GM04503 (cell line): ENCODE measurements at places on chromosomes 7 and 10.

GRCh38 chr10:55233090-55233489, 432.1 kb upstream of the PCDH15 start:
- DNase-seq = no peak

DNA sequence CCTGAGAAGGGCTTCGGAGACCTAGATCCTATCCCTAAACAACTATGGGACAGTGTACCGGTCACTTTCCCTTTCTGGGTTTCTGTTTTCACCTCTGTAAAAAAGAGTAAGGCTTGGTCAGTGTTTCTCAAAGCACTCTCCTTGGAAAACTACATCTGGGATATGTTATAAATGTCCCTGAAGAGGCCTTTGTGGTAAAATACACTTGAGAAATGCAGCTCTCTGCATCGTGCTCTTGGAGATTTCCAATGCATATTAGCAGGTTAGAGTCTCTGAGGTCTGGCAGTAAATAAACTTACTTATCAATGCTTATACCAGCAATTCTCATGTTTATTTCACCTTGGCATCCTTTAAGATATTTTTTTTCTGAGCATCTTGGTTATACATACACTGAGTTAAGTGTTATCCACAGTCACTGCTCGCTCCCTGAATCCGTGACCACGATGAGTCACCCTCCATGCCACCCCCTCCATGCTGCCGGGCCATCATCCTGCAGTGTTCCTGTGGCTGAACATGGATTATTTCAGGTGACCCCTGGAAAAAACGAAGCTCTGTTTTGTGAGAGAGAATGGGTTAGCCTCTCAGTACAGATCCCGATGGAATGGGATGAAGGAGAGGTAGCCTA, 3.3 kb upstream of the TBXAS1 start:
- DNase-seq = no peak

DNA sequence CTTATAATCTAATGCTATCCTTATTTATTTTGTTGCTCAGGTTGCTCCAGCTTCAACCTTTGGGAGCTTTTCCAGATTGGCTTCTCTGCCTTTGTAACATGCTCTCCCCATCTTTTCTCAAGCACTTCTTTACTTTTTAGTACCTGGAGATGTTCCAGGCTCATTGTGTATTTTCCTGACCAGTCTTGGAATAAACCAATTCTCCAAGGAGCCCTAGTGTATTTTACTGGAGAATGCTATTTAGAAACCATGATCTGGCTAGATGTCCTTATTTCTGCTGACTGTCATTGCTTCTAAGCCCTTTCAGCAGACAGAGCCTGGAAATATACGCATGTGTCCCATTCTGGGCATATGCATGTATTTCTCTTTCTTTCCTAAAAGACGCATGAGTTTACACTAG, 95.7 kb downstream of the EMX2 start:
- DNase-seq = no peak

DNA sequence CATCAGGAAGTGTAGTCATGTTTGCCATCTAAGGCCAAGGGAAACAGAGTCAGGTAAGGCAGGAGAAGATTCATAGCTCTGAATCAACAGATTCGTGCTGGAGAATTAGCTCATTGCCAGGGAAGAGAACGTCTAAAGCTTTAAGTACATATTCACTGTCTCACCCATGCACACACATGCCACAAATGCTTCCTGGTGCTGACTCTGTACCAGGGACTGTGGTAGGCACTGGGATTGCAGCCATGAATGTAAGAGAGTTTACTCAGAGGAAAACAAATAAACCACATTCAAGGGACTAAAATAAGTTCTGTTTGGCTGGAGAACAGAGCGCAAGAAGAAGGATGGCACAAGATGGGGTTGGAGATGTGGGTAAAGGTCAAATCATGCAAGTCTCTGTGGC, 89.8 kb upstream of the HPS1 start:
- peak; percentile 23 for DNase-seq

DNA sequence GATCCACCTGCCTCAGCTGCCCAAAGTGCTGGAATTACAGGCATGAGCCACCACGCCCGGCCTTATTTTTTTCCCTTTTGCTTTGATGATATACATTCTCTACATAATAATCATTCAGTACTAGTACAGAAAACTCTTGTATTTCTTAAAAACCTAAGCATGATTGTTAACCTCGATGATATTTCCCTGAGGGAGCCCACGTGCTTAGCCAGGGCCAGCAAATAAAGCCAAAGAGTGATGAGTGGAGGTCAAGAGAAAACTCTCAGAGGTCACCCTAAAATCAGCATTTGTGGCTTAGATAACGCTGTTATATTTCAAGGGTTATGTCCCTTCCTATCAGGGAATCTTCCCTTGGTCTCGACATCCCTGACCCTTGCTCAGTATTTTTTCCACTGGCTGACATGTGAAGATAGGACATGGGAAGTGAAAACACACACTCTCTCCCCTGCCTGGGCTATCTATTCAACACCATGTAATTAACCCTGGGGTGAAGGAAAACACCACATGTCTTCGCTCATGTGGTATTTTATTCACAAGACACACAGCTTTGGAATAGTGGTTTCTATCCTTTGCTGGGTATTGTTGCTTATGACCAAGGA, 12.6 kb downstream of the FAM200A start:
- no peak for DNase-seq

DNA sequence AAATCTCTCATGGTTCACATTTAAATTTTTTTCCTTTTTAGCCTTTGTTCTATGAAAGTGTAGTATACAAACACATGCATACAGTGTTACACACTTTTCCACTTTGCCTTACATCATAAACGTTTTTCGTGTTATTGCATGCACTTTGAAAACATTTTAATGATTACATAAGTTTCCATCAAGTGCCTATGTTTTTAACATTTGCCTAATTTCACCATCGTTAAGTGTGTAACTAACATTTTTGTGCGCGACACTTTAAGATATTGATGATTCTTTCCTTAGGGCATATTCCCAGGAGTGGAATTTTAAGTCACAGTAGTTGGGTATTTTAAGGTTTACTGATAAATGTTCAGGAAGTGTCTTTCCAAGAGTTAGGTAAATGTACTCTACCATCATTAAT, 1.5 kb upstream of the FRAT2 start:
- DNase-seq = no peak

DNA sequence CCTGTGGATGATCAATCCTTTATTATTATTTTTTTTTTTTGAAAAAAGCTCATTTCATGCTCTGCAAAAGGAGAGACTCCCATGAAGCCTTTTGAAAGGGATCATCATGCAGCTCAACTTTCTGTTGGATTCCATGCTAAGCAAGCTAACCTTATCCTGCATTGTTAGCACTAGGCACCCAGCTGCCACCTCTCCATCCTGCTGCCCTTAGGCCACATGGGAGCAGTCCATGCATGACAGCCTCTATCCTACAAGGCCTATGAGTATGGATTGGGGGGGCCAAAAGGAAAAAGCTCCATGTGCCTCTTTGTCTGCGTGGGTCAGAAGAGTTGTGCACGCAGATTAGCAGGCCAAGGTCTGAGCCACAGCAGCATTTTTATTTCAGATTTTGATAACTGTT, 19.2 kb downstream of the SMNDC1 start:
- no peak for DNase-seq

GRCh38 chr7:70833726-70834125, 298.2 kb upstream of the GALNT17 start:
- DNase-seq = peak; percentile 4

DNA sequence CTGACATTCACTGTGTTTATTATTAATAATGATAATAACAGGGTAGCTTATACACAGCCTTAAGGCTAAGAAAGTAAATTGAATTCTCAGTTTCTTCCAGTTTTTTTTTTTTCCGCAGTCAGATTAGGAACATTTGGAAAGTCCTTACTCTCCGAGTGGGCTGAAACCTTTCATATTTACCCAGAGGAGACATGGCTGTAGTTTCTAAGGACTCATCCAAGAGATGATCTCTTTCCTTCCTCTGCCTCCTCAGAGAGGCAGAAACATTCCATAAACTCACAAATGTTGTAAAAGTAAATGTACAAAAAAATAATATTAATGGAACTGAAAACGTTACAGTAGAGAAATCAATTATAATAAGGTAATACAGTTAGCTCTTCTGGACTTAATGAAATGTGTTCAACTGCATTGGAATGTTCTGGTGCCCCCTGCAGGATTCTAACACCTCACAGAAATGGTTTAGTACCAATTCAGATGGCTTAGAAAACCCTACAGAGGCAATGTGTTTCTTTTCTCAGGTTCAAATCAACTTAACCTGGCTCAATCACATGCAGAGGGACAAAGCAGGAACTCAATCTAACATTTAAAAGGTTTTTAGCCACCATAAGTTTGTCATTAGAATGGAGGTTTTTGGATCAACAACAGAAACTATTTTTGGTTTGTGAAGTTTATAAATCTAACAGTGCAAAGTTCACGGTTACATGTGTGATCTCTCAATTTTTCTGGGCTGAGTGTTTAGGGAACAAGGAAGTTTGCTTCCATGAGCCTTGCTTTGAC, 71.7 kb downstream of the ICA1 start:
- no peak for DNase-seq

DNA sequence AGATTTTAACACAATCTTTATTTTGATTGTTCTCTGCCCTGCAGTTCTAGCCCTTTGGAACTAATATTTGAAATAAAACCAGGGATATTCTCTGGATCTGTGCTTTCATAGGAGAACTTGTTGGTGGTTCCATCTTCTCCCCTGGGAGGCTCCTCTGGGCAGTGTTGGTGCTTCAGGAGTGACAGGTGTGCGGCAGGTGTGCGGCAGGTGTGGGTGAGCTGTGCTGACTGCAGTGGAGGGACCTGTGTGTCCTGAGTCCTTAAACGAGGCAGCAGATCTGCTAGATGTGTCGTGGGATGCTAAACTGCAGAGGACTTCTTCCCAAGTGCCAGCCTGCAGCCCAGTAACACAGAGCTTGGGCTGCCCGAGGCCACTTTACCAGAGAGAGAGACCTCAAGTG, 98.4 kb downstream of the LYZL1 start:
- DNase-seq = no peak

DNA sequence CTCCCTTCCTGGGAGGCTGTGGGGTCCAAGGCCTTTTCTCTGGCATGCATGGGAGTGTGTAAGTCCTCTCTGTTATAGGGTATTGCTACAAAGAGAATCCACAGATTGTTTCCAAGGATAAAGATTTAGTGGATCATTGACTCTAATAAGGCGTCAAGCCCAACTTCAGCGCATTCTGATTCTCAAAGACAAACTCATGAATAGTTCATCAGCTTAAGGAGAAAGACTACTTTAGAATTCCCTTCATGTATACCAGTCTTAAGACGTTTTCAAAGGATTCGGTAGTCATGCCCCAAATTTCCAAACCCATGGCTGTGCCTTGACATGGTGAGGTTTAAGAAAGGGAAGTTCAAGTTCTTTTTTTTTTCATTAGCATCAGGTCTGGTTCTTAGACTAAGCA, 46.6 kb upstream of the ABLIM1 start:
- no peak for DNase-seq

DNA sequence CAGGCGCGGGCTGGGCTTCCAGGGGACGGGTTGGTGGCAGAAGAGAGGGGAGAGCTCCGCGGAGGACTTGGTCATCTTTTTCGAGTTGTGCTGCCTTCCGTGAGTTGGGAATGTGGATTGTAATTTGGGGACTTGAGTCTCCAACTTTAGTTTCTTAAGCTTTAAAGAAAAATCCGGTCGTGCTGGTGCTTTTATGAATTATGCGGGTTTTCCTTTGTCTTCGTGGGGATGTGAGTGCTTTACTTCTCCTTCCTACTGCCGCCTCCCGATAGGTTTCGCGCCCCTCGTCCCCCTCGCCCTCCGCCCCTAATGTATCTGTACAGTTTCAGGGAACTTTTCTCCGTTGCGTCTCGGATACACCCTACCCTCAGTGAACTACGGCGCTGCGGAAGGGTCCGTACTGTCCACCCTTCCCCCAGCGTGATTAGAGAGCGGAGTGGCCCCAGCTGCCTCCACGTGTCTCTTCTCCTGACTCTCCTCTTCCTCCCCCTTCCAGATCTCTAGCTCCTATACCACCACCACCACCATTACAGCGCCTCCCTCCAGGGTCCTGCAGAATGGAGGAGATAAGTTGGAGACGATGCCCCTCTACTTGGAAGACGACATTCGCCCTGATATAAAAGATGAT, 649 bp downstream of the SCD start:
- DNase-seq = no peak

- no peak for DNase-seq
Measured at GRCh38 chr7:40230101-40230500, 95.3 kb downstream of the SUGCT start.

GRCh38 chr10:59757966-59758365, 4.7 kb upstream of the MRLN start:
- no peak for DNase-seq

- DNase-seq = no peak
Measured at GRCh38 chr7:95817866-95818640, 45.7 kb downstream of the DYNC1I1 start.

DNA sequence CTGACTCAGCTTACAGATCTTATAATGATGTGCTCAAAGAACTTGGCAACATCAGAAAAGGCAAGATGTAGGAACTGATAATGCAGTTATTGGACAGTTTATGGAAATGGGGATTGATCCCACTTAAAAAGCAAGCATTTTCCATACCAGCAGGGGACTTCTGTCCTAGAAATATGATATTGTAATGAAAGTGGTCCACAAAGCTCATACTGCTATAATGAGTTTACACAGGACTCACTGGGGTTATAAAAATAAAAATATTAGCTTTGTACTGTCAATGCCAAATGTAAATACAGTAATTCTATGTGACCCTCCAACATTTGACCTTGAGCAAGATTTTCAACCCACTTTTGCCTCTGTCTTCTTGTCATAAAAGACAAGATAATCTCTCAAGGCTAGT, 145.5 kb upstream of the SEM1 start:
- DNase-seq = no peak

DNA sequence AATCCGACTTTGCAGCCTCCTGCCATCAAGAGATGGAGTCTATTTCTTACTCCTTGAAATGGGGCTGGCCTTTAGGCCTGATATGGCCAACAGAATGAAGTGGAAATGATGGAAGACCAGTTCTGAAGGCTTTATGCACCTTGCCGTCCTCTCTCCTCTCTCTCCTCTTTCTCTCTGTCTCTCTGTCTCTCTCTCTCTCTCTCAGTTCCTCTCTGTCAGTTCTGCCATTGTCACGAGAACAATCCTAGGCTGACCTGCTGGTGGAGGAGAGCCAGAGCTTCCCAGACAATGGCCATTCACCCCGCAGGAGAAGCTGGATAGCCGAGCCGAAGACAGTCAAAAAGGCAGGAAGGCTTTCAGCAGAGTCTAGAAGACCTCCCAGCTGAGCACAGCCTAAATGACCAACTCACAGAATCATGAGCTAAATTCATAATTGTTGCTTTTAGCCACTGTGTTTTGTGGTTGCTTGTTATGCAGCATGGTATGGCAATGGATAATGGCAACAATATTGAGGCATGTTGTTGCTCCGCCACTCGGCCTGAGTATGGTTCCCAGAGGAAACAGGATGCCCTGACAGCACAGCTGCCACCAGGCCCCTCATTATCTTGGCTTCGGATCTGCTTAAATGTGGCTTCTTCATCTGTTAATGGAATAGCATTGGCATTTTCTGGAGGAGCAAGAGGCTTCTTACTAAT, 35.5 kb downstream of the FRMPD2 start:
- no peak for DNase-seq

GRCh38 chr7:106152313-106152665, 40.2 kb upstream of the SYPL1 start:
- no peak for DNase-seq

GRCh38 chr7:43528576-43529354, 54.1 kb upstream of the STK17A start:
- no peak for DNase-seq

- DNase-seq = no peak
Measured at GRCh38 chr7:26054386-26054785, 97.6 kb upstream of the NFE2L3 start.

- peak; percentile 93 for DNase-seq
Measured at GRCh38 chr7:44082541-44083207, 344 bp upstream of the POLM start.
